ENCODE measurements at places on chromosomes 4 and X. TPM values are rescaled to one million over a fixed set of nuclear protein-coding genes. Genes with fewer than 3 reads are reported as not detected.

Gene CT83
- total RNA-seq = not detected

Gene PPP1R2C
- not detected for total RNA-seq

Gene NPNT
- not detected for total RNA-seq

Gene DMP1
- total RNA-seq = not detected

Gene CMC4
- total RNA-seq = 12.6 TPM

Gene TKTL2
- not detected for total RNA-seq

Gene FAT1
- total RNA-seq = 58.8 TPM

Gene TRIM60
- not detected for total RNA-seq

Gene BBS7
- 35.0 TPM for total RNA-seq

Gene DGAT2L6
- not detected for total RNA-seq

Gene ASMT
- total RNA-seq = not detected

Gene SLBP
- total RNA-seq = 83.6 TPM

Gene VCX3B
- total RNA-seq = not detected

Gene CT47B1
- total RNA-seq = not detected

Gene DDX53
- total RNA-seq = not detected

Data from bronchus fibroblast of lung (primary cell).